Daoy (cell line): ENCODE measurements at places on chromosomes 11 and 22. TPM values are rescaled to one million over a fixed set of nuclear protein-coding genes. Genes with fewer than 3 reads are reported as not detected.

RPS13 gene
- total RNA-seq = 1,387 and 1,496 TPM in 2 replicates

MS4A6E gene
- not detected in 2 replicates for total RNA-seq

BTBD18 gene
- not detected in 2 replicates for total RNA-seq

OR4A16 gene
- not detected in 2 replicates for total RNA-seq

PITPNB gene
- total RNA-seq = 19.3 and 20.1 TPM in 2 replicates

MRGPRX3 gene
- not detected in 2 replicates for total RNA-seq

CRYBB3 gene
- total RNA-seq = not detected in 2 replicates

GLYATL2 gene
- total RNA-seq = 0.17 and 0.92 TPM in 2 replicates

OR52A1 gene
- total RNA-seq = under 0.01 TPM in 1 of 2 replicates, not detected in the other

GRCh38 chr11:132743601-132744000 lies 788.7 kb downstream of the OPCML start:
- no peak for DNase-seq

- DNase-seq = peak; percentile 42
These were observed 697 bp upstream of the PAFAH1B2 start for GRCh38 chr11:117143390-117143789.

GRCh38 chr22:47686594-47687345 lies 924.3 kb downstream of the TBC1D22A start:
- no peak for DNase-seq

- no peak for DNase-seq
These were observed 9.3 kb upstream of the PAX6 start for GRCh38 chr11:31820438-31820818.

- DNase-seq = no peak
These were observed 66.2 kb upstream of the TCF20 start for GRCh38 chr22:42336527-42337227.

GRCh38 chr22:48972979-48973693 lies 854.5 kb downstream of the BRD1 start:
- DNase-seq = no peak

DNA sequence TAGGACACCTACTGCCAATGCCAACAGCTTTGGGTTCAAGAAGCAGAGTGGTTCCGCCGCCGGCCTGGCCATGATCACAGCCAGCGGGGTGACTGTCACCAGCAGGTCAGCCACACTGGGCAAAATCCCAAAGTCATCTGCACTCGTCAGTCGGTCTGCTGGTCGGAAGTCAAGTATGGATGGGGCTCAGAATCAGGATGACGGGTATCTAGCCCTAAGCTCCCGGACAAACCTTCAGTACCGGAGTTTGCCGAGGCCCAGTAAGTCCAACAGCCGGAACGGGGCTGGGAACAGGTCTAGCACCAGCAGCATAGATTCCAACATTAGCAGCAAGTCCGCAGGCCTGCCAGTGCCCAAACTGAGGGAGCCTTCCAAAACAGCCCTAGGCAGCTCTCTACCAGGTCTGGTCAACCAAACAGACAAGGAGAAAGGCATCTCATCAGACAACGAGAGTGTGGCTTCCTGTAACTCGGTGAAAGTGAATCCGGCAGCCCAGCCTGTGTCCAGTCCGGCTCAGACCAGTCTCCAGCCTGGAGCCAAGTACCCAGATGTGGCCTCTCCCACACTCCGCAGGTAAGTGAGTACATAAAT lies 115.1 kb downstream of the DBX1 start:
- DNase-seq = no peak

DNA sequence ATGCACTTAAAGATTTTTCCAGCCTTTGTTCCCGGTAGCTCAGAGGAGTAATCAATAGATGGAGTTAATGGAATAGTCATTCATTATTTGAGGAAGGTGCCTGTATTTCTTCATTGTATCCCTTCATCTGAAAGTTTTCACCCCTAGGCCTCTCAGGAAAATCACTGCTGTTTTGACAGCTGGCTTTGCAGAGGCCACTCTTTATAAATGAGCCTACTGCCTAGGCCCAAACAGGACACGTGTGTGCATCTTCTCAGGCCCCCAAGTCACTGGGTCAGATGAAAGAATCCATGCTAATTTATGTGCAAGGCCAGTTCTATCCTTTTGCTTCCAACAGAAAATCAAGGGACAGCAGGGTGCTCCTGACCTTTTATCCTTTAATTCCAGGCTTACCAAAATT lies 76.8 kb downstream of the MPPED2 start:
- no peak for DNase-seq

DNA sequence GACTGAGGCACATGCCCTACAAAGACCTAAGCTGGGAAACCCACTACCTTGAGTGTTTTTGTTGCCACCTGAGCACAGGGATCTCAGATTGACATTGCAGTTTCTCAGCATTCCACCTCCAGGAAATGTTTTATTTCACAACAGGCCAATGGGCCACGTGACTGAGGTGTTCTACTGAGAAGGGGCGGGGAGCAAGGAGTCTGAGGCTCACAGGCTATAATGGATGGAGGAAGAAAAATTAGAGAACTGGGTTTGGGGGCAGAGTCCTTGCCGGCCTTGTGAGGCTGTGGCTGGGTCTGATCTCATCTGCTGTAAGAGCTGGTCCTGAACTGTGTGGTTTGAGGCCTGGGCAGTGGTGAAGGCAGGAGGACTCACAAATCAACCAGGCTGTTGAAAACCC lies 40.7 kb downstream of the ZNF202 start:
- no peak for DNase-seq

GRCh38 chr11:1561955-1562354 lies 10.1 kb downstream of the DUSP8 start:
- DNase-seq = no peak

GRCh38 chr11:120739780-120740179 lies 228.2 kb downstream of the GRIK4 start:
- DNase-seq = no peak

DNA sequence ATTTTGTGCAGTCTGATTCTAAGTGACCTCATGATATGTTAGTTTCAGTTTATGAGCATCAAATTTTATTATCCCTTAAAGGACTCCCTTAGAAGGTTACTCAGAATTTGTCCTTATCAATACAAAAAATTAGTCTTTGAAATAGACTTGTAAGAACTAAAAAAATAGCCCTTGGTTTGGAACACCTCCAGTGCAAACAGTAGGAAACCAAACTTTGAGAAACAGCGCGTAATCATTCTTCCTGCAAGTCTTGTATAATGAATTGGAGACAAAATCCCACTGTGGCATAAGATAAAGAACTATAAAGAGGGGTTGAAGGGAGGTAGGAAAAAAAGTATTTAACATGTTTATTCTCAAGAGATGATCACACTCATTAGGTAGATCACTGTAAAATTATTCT lies 10.8 kb upstream of the MSANTD4 start:
- DNase-seq = no peak

DNA sequence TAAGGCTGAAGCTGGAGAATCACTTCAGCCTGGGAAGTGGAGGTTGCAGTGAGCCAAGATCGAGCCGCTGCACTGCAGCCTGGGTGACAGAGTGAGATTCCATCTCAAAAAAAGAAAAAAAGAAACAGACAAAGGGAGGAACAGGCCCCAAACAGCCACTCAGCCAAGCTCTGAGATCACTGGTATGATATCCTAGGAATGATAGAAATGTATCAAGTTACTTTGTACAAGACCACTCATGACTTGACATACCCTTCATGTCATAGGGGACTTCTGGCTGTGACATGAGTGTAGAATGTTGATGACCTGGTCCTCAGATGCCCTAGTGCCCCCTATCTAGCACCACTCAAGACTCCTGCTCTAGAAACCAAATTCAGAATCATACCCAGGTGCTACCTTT lies 216.5 kb downstream of the NAV2 start:
- no peak for DNase-seq

DNA sequence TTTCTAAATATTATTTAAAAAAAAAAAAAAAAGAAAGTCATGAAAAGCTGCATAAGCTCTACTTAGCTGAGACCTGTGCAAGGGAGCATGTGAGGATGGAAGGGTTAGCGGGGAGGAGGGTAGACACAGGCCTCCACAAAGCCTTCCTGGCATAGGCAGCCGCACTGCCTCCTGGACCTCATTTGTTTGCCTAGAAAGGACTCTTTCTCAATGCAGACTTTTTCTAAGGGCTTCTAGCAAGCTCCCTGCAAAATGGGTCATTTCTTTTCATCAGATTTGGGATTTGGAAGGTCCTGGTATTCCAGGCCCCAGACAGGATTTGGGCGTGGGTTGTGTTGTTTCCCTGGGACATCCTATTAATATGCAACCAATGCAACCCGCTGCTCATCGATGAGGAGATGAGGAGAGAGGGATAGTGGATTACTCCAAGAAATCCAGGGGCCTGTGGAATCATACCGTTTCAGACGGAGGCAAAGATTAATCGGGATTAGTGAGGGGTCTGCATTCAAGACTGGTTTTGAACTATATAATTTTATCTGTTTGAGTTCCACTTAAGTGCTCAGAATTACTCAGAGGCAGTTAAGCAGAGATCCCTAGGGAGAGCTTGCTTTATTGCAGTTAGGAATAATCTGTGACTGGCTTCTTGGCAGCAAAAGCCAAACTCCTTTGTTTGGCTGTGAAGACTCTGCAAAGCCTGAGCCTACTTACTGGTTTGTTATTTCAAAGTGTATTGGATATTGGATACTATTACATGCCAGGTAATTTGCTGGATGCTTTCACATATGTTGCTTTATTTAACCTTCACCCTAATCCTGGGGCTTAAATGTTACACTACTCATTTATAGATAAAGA lies 106.9 kb upstream of the NAV2 start:
- DNase-seq = peak; percentile 23

DNA sequence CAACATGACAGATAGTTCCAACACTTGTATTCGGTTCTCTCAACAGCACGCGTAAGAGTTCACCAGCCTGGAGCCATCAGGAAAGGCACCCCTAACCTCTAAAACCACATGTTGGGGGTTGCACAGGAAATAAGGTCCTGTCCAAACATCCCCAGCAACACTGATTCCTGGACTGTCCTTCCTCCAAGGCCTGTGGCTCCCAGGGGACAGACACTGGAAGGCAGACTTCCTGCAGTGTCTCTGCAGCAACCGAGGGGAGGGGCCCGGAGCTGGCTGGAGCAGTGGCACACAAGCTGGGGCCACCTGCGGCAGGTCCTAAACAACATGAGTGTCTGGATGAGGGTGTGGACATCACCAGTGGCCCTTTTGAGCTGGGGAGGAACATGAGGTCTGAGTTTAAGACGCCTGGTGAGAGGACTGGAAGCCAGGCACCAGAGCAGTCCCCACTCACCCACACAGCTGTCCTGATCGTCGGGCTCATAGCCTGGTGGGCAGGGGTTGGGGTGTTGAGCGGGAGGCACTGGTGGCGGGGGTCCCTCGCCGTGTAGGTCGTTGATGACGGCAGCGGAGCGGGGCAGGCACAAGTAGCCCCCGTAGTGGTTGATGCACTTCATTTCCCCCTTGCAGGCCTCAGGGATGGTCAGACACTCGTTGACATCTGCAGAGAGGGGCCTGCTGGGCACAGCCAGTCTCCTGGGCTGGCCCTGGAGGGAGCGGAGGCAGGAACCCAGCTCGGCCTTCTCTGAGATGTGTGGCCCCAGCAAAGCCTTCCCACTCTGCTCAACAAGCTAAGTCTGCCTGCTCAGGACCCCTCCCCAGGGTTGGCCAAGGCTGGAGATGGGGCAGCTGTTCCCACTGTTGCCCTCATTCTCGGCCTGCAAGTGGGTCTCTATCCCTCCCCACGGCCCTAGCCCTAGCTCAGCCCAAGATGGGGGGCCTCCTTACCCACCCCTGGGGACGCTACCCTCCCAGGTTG lies 1.6 kb downstream of the EFEMP2 start:
- no peak for DNase-seq

- no peak for DNase-seq
These were observed 12.9 kb downstream of the RIBC2 start for GRCh38 chr22:45426387-45426786.

GRCh38 chr11:80173371-80174136 lies 732.7 kb upstream of the TENM4 start:
- no peak for DNase-seq

GRCh38 chr11:104895634-104896033 lies 2.6 kb downstream of the CASP12 start:
- no peak for DNase-seq

- no peak for DNase-seq
These were observed 83.4 kb upstream of the SORL1-AS1 start for GRCh38 chr11:121536126-121536525.

GRCh38 chr22:20032407-20032991 lies 11.6 kb downstream of the TANGO2 start:
- DNase-seq = no peak

GRCh38 chr22:36194971-36195370 lies 6.6 kb downstream of the APOL4 start:
- peak; percentile 65 for DNase-seq
